ENCODE measurements at places on chromosomes 7 and 10. TPM values are rescaled to one million over a fixed set of nuclear protein-coding genes. Genes with fewer than 3 reads are reported as not detected.

- H3K27me3 ChIP-seq = no peaks in the 10 kb centered on the region
- H3K36me3 ChIP-seq = no peaks in the 10 kb centered on the region
- H3K4me1 ChIP-seq = no peaks in the 10 kb centered on the region
- no peak overlapping the region for H3K27ac ChIP-seq
- H3K4me3 ChIP-seq = no peak overlapping the region
- DNase-seq = no peak
Measured at GRCh38 chr7:48634116-48634632, 290.2 kb upstream of the CDC14C start.

DNA sequence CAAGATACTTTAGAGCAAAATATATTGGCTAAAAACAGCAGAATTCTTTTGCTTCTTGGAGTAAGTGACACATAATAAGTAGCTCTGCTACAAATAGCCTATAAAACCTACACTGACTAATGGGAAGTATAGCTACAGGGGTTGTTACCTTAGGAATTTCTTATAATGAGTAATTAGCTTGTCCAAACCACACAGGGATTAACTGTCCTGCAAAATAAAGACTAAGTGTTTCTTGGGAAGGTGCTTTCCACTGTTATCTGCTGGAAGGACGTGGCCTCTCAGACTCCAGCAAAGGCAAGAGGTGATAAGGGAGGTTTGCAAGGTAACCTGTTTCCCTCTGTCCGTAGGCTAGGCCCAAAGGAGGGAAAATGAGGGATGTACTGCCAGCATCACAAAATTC, 302.4 kb downstream of the DOCK4 start:
- no peak for DNase-seq
- H3K27me3 ChIP-seq = no peaks in the 10 kb centered on the region
- H3K4me3 ChIP-seq = no peak overlapping the region
- H3K36me3 ChIP-seq = no peaks in the 10 kb centered on the region

DNA sequence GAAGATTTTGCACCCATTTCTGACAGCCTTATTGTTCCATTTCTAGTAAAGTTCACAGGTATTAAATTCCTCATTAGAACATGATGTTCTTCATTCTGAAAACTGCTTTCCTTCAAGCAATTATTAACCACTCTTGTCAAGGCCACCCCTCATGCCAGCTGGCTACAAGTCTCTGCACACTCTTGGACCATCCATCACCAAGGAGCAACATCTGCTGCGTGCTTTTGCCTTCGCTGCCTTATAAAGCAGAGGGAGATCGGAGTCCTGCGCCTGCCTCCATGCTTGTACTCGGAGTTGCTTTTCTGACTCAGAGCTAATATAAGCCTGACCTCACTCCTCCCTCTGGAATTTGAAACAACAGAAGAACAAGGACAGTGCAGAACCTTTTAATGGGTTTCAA, 529.9 kb upstream of the DPP6 start:
- no peak overlapping the region for H3K27ac ChIP-seq
- DNase-seq = no peak
- no peaks in the 10 kb centered on the region for H3K27me3 ChIP-seq
- no peaks in the 10 kb centered on the region for H3K36me3 ChIP-seq

DNA sequence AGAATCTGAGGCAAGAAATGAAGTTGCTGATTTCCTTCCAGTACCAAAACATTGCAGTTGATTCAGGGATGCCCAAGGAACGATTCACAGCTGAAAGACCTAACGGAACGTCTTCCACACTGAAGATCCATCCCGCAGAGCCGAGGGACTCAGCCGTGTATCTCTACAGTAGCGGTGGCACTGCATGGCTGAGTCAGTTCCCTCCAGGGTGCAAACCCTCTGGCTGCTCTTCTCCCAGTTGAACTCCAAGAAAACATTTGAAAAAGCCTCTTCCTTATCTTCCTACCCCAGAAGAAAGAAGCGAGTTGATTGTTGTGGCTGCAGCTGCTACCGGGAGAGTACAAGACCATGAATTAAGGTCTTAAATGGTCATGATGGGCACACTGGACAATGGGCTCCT, 147.1 kb upstream of the PRSS1 start:
- H3K27ac ChIP-seq = no peak overlapping the region
- H3K36me3 ChIP-seq = no peaks in the 10 kb centered on the region
- H3K4me3 ChIP-seq = no peak overlapping the region
- no peaks in the 10 kb centered on the region for H3K27me3 ChIP-seq
- H3K4me1 ChIP-seq = no peaks in the 10 kb centered on the region

- H3K4me3 ChIP-seq = no peak overlapping the region
- no peaks in the 10 kb centered on the region for H3K27me3 ChIP-seq
- H3K36me3 ChIP-seq = no peaks in the 10 kb centered on the region
- no peaks in the 10 kb centered on the region for H3K4me1 ChIP-seq
- DNase-seq = no peak
- no peak overlapping the region for H3K27ac ChIP-seq
Measured at GRCh38 chr10:113663142-113663541, 699 bp downstream of the NRAP start.

Gene PRPS1L1
- not detected for total RNA-seq

- H3K27me3 ChIP-seq = no peaks in the 10 kb centered on the region
- H3K36me3 ChIP-seq = no peaks in the 10 kb centered on the region
- no peak overlapping the region for H3K27ac ChIP-seq
Measured at GRCh38 chr10:100020142-100020885, 10.6 kb upstream of the DNMBP start.

- H3K4me3 ChIP-seq = no peak overlapping the region
- no peaks in the 10 kb centered on the region for H3K36me3 ChIP-seq
- DNase-seq = no peak
- no peaks in the 10 kb centered on the region for H3K4me1 ChIP-seq
- no peak overlapping the region for H3K27ac ChIP-seq
Measured at GRCh38 chr7:158049271-158049670, 538.4 kb downstream of the PTPRN2 start.

- no peak for DNase-seq
- no peaks in the 10 kb centered on the region for H3K4me1 ChIP-seq
- no peak overlapping the region for H3K27ac ChIP-seq
Measured at GRCh38 chr7:25075459-25075858, 49.6 kb downstream of the CYCS start.

- H3K4me1 ChIP-seq = peaks cover 42% of the 10 kb centered on the region
- H3K36me3 ChIP-seq = no peaks in the 10 kb centered on the region
- no peak for DNase-seq
- H3K27ac ChIP-seq = no peak overlapping the region
Measured at GRCh38 chr7:94350734-94351133, 44.0 kb upstream of the COL1A2 start.

GRCh38 chr7:22586786-22587140, 86.8 kb upstream of the STEAP1B start:
- peaks cover 35% of the 10 kb centered on the region for H3K4me1 ChIP-seq
- no peak overlapping the region for H3K4me3 ChIP-seq
- no peak overlapping the region for H3K27ac ChIP-seq
- no peaks in the 10 kb centered on the region for H3K27me3 ChIP-seq

GRCh38 chr10:131022369-131022768, 289.2 kb downstream of the TCERG1L start:
- no peak overlapping the region for H3K4me3 ChIP-seq
- no peaks in the 10 kb centered on the region for H3K4me1 ChIP-seq
- H3K36me3 ChIP-seq = no peaks in the 10 kb centered on the region
- no peak overlapping the region for H3K27ac ChIP-seq
- H3K27me3 ChIP-seq = no peaks in the 10 kb centered on the region
- no peak for DNase-seq

- no peaks in the 10 kb centered on the region for H3K4me1 ChIP-seq
- H3K27ac ChIP-seq = no peak overlapping the region
- no peak overlapping the region for H3K4me3 ChIP-seq
- no peak for DNase-seq
- H3K36me3 ChIP-seq = no peaks in the 10 kb centered on the region
Measured at GRCh38 chr10:48194830-48195229, 79.7 kb downstream of the FRMPD2 start.

- DNase-seq = no peak
- H3K27ac ChIP-seq = peak overlapping the region; percentile 89
- H3K36me3 ChIP-seq = no peaks in the 10 kb centered on the region
- H3K4me1 ChIP-seq = peaks cover 70% of the 10 kb centered on the region
- H3K27me3 ChIP-seq = no peaks in the 10 kb centered on the region
Measured at GRCh38 chr7:73882047-73882402, 21.1 kb downstream of the TMEM270 start.

Gene DEPP1
- total RNA-seq = 473 TPM

Gene ACSM6
- not detected for total RNA-seq

DNA sequence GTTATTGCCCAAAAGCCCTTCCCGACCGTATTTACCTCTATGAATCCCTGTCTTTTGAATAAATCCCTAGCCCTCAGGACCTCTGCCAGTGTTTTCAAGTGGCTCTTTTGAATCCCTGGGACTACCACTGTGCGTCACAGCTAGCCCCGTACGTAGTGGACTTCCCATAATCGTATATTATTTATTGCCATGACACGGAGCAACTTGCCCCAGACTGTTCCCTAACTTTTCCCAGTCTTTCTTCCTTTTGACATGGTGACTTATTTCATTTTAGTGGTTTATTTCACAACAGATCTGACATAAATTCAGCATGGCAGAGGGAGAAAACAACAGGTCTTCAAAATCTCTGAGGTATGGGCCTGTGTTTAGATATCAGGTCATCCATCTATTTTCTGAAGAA, 318.6 kb upstream of the KLF6 start:
- no peak overlapping the region for H3K4me3 ChIP-seq
- no peaks in the 10 kb centered on the region for H3K4me1 ChIP-seq
- H3K27ac ChIP-seq = no peak overlapping the region
- DNase-seq = no peak
- no peaks in the 10 kb centered on the region for H3K36me3 ChIP-seq

GRCh38 chr10:77282163-77282562, 355.4 kb downstream of the KCNMA1 start:
- H3K27ac ChIP-seq = peak overlapping the region; percentile 19
- H3K27me3 ChIP-seq = no peaks in the 10 kb centered on the region
- H3K36me3 ChIP-seq = no peaks in the 10 kb centered on the region
- DNase-seq = no peak

Gene CPA2
- total RNA-seq = 0.41 TPM

DNA sequence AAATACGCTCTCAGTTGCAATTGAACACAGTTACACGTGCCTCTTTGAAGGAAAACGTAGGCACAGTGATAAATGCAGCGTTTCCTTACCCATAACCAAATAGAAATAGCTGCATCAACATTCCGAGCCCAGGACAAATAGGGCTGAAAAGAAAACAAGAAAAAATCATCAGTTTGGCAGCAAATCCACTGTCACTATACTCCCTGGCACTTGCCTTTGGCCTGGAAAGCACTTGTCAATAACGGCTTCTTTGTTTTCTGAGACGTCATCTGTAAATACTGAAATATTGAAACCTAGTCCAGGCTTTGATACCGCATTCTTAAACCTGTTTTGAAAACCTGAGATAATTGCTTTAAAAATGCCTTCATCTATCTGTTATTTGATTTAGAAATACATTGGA, 167.2 kb upstream of the AKR1E2 start:
- H3K4me3 ChIP-seq = no peak overlapping the region
- H3K36me3 ChIP-seq = no peaks in the 10 kb centered on the region
- no peak overlapping the region for H3K27ac ChIP-seq

GRCh38 chr7:130277763-130278643, 11.3 kb downstream of the CPA2 start:
- no peak overlapping the region for H3K27ac ChIP-seq
- DNase-seq = no peak
- H3K36me3 ChIP-seq = no peaks in the 10 kb centered on the region
- peaks cover 10% of the 10 kb centered on the region for H3K4me1 ChIP-seq
- H3K27me3 ChIP-seq = no peaks in the 10 kb centered on the region
- H3K4me3 ChIP-seq = no peak overlapping the region

DNA sequence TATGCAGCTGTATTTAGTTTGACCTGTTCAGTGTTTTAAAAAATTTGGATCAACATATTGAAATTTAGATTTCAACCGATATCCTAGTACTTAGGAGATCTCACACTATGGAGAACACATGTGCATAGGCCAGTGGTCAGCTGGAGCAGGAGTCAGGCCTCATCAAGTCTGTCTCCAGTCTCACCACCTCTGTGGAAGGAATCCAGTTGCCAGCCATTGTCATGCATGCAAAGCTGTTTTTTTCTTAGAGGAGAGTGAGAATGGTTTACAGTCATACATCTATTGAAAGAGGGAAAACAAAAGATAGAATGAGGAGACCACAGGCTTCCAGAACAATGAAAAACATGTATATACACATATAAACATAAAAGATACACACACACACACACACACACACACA, 7.6 kb upstream of the CLEC5A start:
- H3K36me3 ChIP-seq = no peaks in the 10 kb centered on the region
- H3K4me3 ChIP-seq = no peak overlapping the region
- no peaks in the 10 kb centered on the region for H3K4me1 ChIP-seq
- no peak overlapping the region for H3K27ac ChIP-seq

DNA sequence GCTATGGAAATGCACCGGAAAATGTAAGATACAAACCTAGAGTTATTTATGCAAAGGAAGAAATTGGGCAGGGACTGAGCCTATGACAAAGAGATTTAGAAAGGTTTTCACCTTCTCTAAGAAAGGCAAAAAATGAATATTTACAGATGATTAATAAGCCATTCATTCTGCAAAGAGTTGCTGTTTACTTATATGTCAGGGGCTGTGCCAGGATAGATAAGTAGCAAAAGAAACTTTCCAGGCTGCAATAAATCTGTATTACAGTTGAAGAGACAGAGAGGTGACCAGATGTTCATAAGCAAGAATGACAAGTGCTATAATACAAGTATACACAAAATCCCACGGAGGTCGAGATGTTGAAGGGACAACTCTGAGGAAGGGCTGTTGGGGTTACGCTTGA, 299.6 kb downstream of the CALN1 start:
- no peaks in the 10 kb centered on the region for H3K36me3 ChIP-seq
- no peak overlapping the region for H3K27ac ChIP-seq
- H3K4me1 ChIP-seq = no peaks in the 10 kb centered on the region
- H3K4me3 ChIP-seq = no peak overlapping the region

- no peaks in the 10 kb centered on the region for H3K27me3 ChIP-seq
- H3K4me1 ChIP-seq = no peaks in the 10 kb centered on the region
- no peak for DNase-seq
- no peak overlapping the region for H3K4me3 ChIP-seq
- H3K36me3 ChIP-seq = no peaks in the 10 kb centered on the region
- no peak overlapping the region for H3K27ac ChIP-seq
Measured at GRCh38 chr10:86305521-86305920, 61.1 kb downstream of the GRID1 start.

DNA sequence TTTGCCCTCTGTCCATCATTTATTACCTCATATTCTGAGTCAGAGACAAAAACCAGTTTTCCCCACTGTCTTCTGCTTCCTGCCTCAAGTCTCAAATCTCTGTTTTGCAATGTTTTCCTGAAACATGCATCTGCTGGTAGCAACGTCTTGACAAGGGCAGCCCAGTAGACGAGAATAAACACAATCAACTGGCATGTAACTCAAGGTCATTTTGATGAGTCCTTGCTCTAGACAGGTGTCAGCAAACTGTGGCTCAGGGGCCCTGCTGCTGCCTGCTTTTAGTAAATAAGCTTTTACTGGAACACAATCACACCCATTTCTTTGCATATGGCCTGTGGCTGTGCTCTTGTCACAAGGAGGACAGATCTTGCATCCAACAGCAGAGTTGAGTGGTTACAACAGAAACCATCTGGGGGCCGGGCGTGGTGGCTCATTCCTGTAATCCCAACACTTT, 59.8 kb downstream of the ITIH5 start:
- H3K27ac ChIP-seq = no peak overlapping the region
- H3K36me3 ChIP-seq = no peaks in the 10 kb centered on the region
- peaks cover 10% of the 10 kb centered on the region for H3K4me1 ChIP-seq
- DNase-seq = no peak
- no peak overlapping the region for H3K4me3 ChIP-seq

Gene OPN4
- not detected for total RNA-seq
